ENCODE measurements at places on chromosomes 16 and 17.
A peak's percentile ranks its signal among the peaks of the same experiment; 100 is the strongest.

- no peak for DNase-seq
- no peaks in the 10 kb centered on the region for H3K36me3 ChIP-seq
- H3K27me3 ChIP-seq: peaks cover 8% of the 10 kb centered on the region
These were observed 41.1 kb upstream of the DHX8 start for GRCh38 chr17:43442711-43443110.

- DNase-seq: no peak
- H3K36me3 ChIP-seq: no peaks in the 10 kb centered on the region
- peaks cover 2% of the 10 kb centered on the region for H3K4me1 ChIP-seq
- no peak overlapping the region for H3K4me3 ChIP-seq
- no peak overlapping the region for H3K27ac ChIP-seq
- no peaks in the 10 kb centered on the region for H3K27me3 ChIP-seq
These were observed 193.9 kb upstream of the SOX9 start for GRCh38 chr17:71926746-71927398.

DNA sequence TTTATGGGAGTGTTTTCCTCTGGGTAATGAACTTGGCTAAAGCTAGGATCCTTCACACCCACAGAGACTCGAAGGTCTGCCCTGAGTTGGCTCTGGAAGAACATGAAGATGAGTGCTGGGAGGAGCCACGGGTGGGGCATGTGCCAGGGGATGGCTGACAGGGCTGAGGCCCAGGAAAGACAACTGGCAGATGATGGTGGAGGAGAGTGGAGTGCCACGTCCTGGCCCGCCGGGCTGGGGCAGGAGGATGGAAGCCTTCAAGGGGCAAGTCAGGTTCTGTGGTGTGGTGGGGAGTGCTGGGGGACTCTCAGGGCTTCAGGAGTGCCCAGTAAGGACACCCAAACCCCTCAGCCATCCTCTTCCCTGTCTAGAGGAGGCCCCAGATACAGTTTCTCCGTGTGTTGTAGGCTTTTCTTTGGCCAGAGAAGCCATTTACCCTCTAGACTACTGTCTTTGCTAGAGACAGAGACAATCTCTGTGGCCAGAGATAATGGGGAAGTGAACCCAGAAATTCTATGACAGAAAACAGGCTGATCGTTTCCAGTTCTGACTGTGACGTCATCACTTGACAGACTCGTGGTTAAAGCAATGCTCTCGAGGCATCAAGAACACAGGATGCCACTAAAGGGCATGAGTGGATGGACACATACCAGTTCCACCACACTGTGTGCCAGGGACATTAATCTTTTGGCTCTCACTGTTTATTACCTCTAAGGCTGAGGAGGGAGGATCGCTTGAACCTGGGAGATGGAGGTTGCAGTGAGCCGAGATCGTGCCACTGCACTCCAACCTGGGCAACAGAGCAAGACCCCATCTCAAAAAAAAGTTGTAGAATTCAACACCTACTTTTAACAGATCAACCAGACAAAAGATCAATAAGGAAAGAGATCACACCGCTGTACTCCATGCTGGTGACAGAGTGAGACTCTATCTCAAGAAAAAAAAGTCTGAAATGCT, 18.6 kb upstream of the SLC5A10 start:
- H3K4me1 ChIP-seq: peaks cover 14% of the 10 kb centered on the region
- H3K27ac ChIP-seq: peak overlapping the region; percentile 81
- no peaks in the 10 kb centered on the region for H3K27me3 ChIP-seq
- peaks cover 23% of the 10 kb centered on the region for H3K36me3 ChIP-seq
- no peak for DNase-seq

- H3K4me3 ChIP-seq: no peak overlapping the region
- no peaks in the 10 kb centered on the region for H3K4me1 ChIP-seq
- H3K27ac ChIP-seq: no peak overlapping the region
- peaks cover 53% of the 10 kb centered on the region for H3K27me3 ChIP-seq
- no peak for DNase-seq
These were observed 238.8 kb upstream of the CDH5 start for GRCh38 chr16:66127459-66128370.

GRCh38 chr17:59149051-59149450, 5.9 kb downstream of the SKA2 start:
- no peak overlapping the region for H3K4me3 ChIP-seq
- no peak overlapping the region for H3K27ac ChIP-seq
- no peaks in the 10 kb centered on the region for H3K36me3 ChIP-seq
- H3K27me3 ChIP-seq: no peaks in the 10 kb centered on the region
- peaks cover 36% of the 10 kb centered on the region for H3K4me1 ChIP-seq

GRCh38 chr17:16371742-16372141, 9.1 kb upstream of the UBB start:
- H3K27ac ChIP-seq: no peak overlapping the region
- DNase-seq: no peak
- no peak overlapping the region for H3K4me3 ChIP-seq

DNA sequence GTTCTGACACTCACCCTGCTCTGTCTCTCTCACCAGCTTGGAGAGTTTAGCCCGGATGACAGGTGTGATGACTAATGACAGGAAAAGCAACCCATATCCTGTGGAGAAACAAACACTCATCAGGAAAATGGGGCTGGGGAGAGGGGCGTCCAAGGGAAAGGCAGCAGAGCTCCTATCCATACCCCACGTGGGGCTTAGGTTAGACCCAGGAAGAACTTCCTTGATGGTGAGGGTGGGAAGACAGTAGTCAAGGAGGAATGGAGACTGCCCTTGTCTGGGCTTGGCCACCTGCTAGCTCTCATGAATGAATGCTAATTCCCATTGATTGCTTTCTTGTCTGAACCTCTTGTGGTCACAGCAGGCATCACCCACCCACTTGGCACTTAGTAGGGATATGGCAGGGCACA, 3.8 kb downstream of the SLC46A1 start:
- no peaks in the 10 kb centered on the region for H3K36me3 ChIP-seq
- no peak overlapping the region for H3K27ac ChIP-seq
- H3K4me3 ChIP-seq: no peak overlapping the region
- peaks cover 24% of the 10 kb centered on the region for H3K4me1 ChIP-seq

GRCh38 chr16:83969771-83970429, 1.9 kb downstream of the NECAB2 start:
- H3K27ac ChIP-seq: no peak overlapping the region
- H3K4me1 ChIP-seq: peaks cover 11% of the 10 kb centered on the region

- H3K27me3 ChIP-seq: no peaks in the 10 kb centered on the region
- H3K4me3 ChIP-seq: no peak overlapping the region
- H3K4me1 ChIP-seq: peaks cover 22% of the 10 kb centered on the region
- DNase-seq: no peak
- no peak overlapping the region for H3K27ac ChIP-seq
These were observed 639.1 kb downstream of the WWOX start for GRCh38 chr16:78738557-78738956.

GRCh38 chr17:47119746-47120520, 69.2 kb downstream of the CDC27 start:
- peaks cover 1% of the 10 kb centered on the region for H3K4me1 ChIP-seq
- H3K27ac ChIP-seq: peak overlapping the region; percentile 13
- no peak for DNase-seq
- H3K27me3 ChIP-seq: no peaks in the 10 kb centered on the region
- H3K4me3 ChIP-seq: no peak overlapping the region
- H3K36me3 ChIP-seq: no peaks in the 10 kb centered on the region

DNA sequence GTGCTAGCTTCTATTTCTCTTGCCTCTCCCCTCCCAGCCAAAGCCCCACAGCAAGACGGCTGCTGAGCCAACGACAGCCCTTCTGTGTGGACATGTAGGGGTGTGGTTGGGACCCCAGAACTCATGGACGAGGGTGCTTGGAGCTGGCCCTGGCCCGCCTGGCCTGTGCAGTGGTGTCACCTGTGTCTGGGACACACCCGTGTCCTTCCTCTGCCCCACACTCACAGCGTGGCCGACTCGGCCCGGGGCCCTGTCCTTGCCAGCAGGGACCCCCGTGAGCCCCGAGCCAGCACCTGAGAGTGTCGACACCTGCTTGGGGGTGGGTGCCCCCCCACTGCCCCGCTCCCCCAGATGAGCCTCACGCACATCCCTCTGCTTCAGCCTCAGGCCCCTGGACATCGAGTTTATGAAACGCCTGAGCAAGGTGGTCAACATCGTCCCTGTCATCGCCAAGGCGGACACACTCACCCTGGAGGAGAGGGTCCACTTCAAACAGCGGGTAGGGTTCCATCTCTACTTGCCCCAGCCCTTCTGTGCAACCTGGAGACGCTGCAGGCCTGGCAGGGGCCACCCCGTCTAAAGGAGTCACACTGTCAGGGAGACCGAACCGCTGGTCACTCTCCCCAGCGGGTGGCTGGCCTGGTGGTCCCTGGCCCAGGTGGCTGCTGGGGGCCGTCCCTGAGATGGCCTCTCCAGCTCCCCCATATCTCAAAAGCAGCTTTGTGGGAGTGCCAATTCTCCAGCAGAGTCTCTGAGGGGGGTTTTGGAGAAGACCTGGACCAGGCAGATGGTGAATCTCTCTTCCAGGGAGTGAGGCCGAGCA, 349.8 kb downstream of the SEC14L1 start:
- no peaks in the 10 kb centered on the region for H3K27me3 ChIP-seq
- H3K4me1 ChIP-seq: peaks cover 8% of the 10 kb centered on the region
- no peak for DNase-seq
- H3K27ac ChIP-seq: peak overlapping the region; percentile 43
- H3K4me3 ChIP-seq: no peak overlapping the region

DNA sequence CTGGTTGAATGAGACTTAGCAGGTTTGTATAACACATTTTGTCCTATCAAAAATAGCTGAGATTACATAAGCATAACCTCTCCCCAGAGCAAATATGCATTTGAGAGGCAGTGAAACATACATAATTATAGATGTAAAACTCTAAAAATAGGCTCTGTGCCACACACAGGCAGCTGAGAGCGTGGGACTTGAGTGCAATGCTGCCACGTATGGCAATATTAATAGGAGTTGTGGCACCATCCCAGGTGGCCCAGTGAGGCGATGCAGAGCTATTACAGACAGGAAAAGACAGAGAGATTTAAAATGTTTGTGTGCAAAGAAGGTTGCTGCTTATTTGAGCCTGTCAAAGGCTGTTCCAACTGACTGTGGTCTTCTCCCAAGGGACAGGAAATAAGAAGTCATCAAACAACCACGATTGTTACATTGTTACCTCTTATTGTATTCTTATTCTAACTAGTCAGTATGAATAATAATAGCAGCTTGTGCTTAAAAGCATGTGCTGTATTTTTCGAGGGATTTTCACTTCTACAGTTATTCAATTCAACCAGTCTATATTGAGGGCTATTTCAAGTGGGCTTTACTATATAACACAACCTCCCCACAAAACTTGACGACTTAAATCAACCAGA, 116.5 kb downstream of the SALL1 start:
- no peaks in the 10 kb centered on the region for H3K36me3 ChIP-seq
- no peak overlapping the region for H3K27ac ChIP-seq
- no peak for DNase-seq
- H3K4me3 ChIP-seq: no peak overlapping the region
- peaks cover 12% of the 10 kb centered on the region for H3K27me3 ChIP-seq
- H3K4me1 ChIP-seq: no peaks in the 10 kb centered on the region

GRCh38 chr17:44829523-44830358, at the start of gene GJC1:
GJC1 (minus strand) TSS chr17:44830287; CDS start chr17:44805817, 24,470 bp downstream.
- peak within 1 kb of the TSS; percentile 6 for H3K27ac ChIP-seq
- peaks cover 33% of the 10 kb centered on the region for H3K27me3 ChIP-seq
- H3K4me1 ChIP-seq: peaks cover 13% of the 10 kb centered on the region

- no peak for DNase-seq
- H3K4me3 ChIP-seq: no peak overlapping the region
- no peaks in the 10 kb centered on the region for H3K36me3 ChIP-seq
- no peak overlapping the region for H3K27ac ChIP-seq
These were observed 58.1 kb upstream of the NLK start for GRCh38 chr17:27984404-27984803.

GRCh38 chr17:27504188-27504995, 48.1 kb downstream of the KSR1 start:
- H3K36me3 ChIP-seq: peaks cover 9% of the 10 kb centered on the region
- peaks cover 6% of the 10 kb centered on the region for H3K4me1 ChIP-seq
- no peak overlapping the region for H3K4me3 ChIP-seq
- H3K27ac ChIP-seq: no peak overlapping the region
- H3K27me3 ChIP-seq: no peaks in the 10 kb centered on the region

DNA sequence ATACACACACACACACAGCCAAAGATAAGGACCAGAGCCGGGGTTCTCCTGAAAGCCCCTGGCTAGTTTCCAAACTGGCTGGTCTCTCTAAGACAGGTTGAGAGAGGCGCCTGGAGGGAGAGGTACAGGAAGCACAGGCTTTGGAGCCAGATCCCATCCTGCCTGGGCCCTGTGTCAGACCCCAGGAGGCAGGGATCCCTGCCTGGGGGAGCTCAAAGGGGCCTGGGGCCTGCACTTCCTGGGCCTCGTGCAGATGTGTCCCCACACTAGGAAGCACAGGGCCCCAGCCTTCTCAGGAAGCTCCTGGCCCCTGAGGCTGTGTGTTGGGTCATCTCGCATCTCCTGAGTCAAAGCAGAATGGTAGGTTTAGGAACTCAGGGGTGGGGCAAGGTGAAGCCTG, 16.0 kb downstream of the SLC5A10 start:
- no peaks in the 10 kb centered on the region for H3K27me3 ChIP-seq
- no peak overlapping the region for H3K4me3 ChIP-seq
- DNase-seq: no peak
- H3K36me3 ChIP-seq: no peaks in the 10 kb centered on the region
- no peak overlapping the region for H3K27ac ChIP-seq
- H3K4me1 ChIP-seq: no peaks in the 10 kb centered on the region

- no peak overlapping the region for H3K4me3 ChIP-seq
- peak overlapping the region; percentile 95 for H3K27ac ChIP-seq
- no peaks in the 10 kb centered on the region for H3K27me3 ChIP-seq
- H3K4me1 ChIP-seq: peaks cover 64% of the 10 kb centered on the region
These were observed 30.4 kb downstream of the KIAA0513 start for GRCh38 chr16:85057948-85058347.

- H3K27me3 ChIP-seq: no peaks in the 10 kb centered on the region
- DNase-seq: no peak
- no peak overlapping the region for H3K27ac ChIP-seq
- H3K4me3 ChIP-seq: no peak overlapping the region
- H3K4me1 ChIP-seq: no peaks in the 10 kb centered on the region
These were observed 27.6 kb downstream of the NXPH3 start for GRCh38 chr17:49603238-49603637.

GRCh38 chr17:48570325-48571023, 7.7 kb downstream of the HOXB4 start:
- peaks cover 4% of the 10 kb centered on the region for H3K4me1 ChIP-seq
- H3K27ac ChIP-seq: no peak overlapping the region
- H3K27me3 ChIP-seq: peaks cover 15% of the 10 kb centered on the region
- DNase-seq: no peak

DNA sequence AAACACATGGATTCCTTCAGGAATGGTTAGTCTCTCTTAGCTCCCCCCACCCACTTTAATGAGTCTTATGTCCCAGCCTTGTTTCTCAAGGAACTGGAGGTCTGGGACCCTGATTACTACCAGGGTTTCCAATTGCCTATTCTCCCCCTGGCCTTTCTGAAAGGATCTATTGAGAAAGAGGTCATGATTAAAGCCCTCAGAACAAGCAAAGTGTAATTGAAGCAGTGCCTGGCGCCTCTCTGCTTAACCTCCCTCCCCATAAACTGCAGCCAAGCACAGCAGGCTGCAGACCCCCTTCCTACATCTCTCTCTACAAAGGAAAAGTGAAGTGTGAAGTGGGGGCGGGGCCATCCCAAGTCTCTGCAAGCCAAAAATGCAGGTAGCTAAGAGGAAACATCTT, 159.7 kb upstream of the CDH11 start:
- no peak overlapping the region for H3K4me3 ChIP-seq
- DNase-seq: no peak
- no peaks in the 10 kb centered on the region for H3K4me1 ChIP-seq
- H3K27ac ChIP-seq: no peak overlapping the region

- peaks cover 83% of the 10 kb centered on the region for H3K36me3 ChIP-seq
- no peaks in the 10 kb centered on the region for H3K27me3 ChIP-seq
- H3K27ac ChIP-seq: peak overlapping the region; percentile 18
- DNase-seq: no peak
- peaks cover 25% of the 10 kb centered on the region for H3K4me1 ChIP-seq
These were observed 87.3 kb downstream of the TTC19 start for GRCh38 chr17:16086957-16087356.

Data from naive thymus-derived CD8-positive, alpha-beta T cell (primary cell).